ENCODE measurements at places on chromosomes 5 and 9.

DNA sequence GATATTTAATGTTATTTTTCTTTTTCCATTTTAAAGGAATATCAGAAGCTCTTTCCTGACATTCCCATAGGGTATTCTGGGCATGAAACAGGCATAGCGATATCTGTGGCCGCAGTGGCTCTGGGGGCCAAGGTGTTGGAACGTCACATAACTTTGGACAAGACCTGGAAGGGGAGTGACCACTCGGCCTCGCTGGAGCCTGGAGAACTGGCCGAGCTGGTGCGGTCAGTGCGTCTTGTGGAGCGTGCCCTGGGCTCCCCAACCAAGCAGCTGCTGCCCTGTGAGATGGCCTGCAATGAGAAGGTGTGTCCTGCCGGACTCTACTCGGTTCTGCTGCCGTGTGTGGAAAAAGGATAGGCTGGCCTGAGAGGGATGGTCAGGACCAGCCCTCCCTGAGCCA is 24.2 kb downstream of the NANS start:
- no peak for DNase-seq

DNA sequence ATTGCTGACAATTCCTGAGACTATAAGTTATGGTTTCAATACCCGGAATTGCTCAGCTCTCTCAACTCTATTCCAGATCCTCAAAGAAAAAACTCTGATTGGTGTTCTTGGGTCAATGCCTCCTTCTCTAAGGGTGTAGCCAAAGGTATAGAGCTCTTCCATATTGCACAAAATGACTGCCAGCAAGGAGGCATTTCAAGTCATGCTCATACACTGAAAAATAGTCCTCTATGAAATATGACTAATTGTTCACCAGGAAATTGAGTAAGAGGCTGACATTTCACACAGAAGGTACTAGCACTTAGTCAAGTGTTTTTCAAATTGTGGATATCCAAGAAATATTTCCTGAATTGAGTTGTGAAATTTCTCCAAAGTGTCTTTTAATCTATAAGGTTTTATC is 111.1 kb upstream of the KLF9 start:
- DNase-seq: no peak

DNA sequence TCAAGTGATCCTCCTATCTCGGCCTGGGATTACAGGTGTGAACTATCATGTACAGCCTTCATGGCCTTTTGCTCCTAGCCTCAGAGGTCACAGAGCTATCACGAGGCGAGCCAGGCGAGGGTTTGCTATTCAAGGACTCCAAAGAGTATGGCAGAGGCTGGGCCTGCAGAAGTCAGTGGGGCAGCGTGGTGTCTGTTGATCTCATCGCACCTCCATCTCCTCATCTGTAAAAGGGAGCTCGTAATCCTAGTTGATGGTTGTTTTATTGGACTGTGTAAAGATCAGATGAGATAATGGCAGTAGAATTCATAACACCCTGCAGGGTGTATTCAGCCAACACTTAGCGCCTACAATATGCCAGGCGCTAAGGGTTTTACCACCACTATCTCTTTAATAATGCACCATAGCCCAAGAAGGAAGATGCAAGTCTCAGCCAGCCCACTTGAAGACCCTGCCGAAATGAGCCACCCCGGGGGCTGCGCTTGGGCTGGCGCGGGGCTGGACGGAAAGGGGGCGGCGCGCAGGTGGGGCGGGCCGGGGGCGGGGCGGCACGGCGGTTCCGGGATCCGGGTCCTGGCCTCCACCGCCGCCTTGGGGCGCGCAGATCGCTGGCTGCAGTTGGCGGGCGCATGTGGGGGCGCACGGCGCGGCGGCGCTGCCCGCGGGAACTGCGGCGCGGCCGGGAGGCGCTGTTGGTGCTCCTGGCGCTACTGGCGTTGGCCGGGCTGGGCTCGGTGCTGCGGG is at the start of gene GALNT12:
Gene GALNT12, plus strand, starts transcription at position 601 of the 744 bp plus-strand sequence. Its CDS starts 29 bp downstream, at position 630.
- DNase-seq: no peak

DNA sequence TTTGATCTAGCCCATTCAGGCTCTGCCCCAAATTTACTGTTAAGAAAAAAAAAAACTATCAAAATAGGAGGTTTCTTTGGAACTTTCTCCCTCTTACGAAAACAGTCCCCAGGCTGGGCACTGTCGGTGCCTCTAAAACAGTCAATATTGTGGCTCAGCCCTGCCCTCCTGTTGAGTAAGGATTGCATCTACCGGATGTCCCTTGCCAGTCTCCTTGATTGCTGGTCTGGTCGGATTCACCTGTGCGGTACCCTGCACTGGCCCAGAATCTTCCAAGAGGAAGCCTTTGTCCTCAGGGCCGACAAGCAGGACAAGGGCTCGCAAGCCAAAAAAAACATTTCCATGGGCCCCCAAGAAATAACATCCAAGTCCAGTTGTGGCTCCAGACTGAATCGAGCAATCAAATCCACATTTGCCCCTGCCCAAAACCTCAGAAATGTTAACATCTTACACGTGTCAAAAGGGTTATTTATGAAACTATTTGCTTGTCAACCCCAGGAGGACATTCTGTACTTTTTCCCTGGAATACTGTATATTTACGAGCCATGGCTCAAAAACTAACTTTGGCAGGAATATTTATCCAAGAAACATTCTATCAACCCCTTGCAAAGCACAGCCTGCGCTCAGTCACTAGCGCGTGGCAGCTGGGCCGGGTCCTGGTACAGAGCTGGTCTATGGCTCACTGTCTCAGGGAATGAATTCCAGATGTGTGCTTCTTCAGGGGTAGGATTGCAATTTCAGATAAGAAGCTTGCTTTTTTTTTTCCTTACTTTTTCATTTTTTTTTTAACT is 129.2 kb upstream of the ADRA1B start:
- no peak for DNase-seq

DNA sequence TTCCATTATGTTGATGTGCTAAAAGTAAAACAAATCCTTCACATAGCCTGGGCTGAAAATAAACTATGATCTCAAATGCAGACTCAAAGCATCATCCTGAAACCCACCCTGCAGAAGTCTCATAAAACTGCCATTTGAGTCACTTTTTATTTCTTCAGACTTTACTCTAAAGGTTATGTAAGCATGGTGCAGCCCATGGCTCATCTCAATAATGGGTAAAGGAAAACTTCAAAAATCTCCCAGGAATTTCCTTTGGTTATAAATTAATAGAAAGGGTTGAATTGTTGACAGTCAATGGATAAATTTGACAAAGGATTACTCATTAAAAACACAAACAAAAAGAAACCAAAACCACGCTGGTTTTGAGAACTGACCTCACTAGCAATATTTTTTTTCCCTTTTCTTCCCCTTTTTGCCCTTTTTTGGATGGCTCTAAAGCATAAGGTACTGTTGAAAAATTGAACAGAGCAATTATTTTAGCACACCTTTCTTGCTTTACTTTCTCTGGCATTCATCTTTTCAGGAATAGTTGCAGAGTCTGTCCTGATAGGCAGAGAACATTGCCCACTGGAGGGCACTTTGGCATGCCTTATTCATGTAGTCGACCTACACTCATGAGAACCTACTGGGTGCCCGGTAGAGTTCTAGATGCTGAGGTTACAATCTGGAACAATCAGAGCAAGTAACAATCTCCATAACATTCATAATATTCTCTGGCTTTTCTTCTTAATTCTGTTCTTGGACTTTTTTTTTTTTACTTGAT is 191.4 kb downstream of the TMEM167A start:
- no peak for DNase-seq

GRCh38 chr5:156476678-156477077 is 149.7 kb downstream of the SGCD start:
- DNase-seq: no peak

DNA sequence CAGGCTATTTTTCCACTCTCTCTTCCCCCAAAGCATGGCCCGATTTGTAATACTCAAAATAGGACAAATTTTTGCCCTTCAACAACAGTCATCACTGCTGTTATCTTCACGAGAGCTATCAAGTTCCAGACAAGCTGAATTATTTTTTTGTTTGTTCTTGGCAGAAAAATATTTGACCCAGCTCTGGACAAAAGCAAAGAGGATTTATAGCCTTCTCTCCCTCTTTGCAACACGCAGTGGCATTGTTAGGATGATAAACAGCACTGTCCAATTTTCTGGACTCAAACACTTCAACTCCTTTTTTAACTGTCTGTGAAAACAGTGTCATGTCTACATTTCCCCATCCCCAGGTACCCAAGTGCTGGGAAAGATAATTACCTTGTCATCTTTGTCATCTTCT is 160.3 kb downstream of the SLF1 start:
- DNase-seq: no peak

- no peak for DNase-seq
Observed at GRCh38 chr9:89899573-89899972, 294.8 kb downstream of the GADD45G start.

GRCh38 chr9:35687972-35688557 is 1.7 kb downstream of the TPM2 start:
- no peak for DNase-seq

DNA sequence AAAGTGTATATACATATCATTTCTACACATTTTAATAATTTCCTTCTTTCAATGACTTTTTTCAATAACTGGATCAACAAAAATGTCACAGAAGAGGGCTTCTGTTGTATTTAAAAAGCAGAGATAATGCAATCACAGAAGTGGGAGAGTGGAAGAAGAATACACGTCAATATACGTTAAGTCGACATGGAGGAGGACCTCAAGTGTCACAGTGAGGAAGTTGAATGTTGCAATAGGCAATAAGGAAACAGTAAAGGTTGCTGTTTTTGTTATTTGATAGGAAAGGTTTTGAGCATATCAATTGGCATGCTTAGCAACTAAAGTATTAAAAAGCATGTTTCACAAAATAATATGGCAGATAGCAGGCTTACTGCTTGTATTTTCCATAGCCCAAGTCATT is 184.0 kb upstream of the NR4A3 start:
- DNase-seq: no peak

GRCh38 chr5:1378866-1379659 is 34.2 kb upstream of the CLPTM1L start:
- DNase-seq: no peak

DNA sequence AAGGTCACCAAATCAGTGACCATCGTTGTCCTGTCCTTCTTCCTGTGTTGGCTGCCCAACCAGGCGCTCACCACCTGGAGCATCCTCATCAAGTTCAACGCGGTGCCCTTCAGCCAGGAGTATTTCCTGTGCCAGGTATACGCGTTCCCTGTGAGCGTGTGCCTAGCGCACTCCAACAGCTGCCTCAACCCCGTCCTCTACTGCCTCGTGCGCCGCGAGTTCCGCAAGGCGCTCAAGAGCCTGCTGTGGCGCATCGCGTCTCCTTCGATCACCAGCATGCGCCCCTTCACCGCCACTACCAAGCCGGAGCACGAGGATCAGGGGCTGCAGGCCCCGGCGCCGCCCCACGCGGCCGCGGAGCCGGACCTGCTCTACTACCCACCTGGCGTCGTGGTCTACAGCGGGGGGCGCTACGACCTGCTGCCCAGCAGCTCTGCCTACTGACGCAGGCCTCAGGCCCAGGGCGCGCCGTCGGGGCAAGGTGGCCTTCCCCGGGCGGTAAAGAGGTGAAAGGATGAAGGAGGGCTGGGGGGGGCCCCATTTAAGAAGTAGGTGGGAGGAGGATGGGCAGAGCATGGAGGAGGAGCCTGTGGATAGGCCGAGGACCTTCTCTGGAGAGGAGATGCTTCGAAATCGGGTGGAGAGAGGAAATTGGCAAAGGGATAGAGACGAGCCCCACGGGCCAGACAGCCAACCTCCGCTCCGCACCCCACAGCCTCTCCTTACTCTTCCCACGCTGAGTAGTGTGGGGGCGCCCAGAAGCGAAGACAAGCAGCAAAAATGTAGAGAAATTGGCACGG is 1.7 kb downstream of the RXFP3 start:
- no peak for DNase-seq

DNA sequence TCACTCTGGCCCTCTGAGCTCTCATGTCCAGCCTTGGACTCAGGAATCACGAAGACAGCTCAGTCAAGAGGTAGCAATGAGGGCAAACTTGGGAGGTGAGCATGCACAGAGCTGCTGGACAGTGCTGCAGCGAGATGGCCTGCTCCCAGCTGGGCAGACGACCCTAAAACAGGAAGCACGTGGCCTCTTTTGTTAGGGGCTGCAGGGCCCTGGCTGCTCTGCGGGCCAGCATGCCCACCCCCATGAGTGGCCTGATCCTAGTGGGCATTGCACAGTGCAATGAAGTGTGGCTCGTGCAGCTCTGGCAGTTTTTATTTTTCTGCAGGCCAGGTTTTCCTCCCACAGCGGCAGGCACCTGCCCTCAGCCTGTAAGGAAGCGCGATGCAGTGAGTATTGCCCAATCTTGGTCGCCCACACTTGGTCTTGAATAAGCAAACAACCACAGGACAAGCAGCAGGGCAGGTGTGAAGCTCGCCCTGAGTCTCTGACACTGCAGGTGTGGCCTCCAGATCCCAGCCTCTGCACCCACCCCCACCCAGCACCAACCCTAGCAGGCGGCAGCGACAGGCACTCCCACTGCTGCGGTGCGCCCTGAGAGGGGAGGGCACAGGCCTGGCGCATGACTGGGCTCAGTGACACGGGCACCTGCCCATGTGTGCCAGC is 60.8 kb downstream of the SEMA4D start:
- DNase-seq: peak; percentile 44

- DNase-seq: no peak
Observed at GRCh38 chr9:127183814-127184582, 61.6 kb upstream of the ANGPTL2 start.

DNA sequence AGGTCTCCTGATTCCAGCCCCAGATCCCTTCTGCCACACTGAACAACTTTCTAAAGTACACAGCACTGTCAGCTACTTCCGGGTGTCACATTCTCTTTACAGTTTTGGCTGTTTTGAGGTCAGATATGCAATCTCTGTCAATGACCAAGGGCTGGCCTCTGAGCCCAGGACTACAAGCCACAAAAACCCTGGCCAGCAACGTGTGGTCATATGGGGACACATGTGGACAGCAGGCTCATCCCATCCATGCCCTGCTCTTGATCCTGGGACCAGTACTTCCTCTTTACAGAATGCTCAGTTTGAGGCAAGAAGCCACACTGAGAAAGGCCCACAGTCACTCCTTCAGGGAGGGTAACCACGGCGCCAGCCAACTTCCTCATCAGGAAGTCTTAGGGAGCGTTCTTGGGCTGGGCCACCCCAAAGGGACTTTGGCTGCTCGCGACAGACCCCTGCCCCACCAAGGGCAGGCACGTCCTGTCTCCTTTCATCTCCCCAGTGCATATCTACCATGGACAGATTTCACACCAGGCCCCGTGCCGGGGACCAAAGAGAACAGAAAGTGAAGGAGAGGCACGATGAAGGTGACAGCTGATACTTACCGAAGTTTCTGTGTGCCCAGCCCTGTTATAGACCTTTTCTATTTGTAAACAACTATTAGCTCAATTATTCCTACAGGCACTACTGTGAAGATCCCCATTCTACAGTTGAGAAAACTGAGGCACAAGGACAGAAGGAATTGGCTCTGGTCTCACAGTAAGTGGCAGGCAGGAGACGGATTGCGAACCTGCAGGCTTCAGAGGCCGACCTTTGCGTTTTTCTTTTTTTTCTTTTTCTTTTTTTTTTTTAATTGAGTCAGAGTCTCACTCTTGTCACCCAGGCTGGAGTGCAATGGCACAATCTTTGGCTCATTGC is 37.3 kb downstream of the STK10 start:
- DNase-seq: no peak

DNA sequence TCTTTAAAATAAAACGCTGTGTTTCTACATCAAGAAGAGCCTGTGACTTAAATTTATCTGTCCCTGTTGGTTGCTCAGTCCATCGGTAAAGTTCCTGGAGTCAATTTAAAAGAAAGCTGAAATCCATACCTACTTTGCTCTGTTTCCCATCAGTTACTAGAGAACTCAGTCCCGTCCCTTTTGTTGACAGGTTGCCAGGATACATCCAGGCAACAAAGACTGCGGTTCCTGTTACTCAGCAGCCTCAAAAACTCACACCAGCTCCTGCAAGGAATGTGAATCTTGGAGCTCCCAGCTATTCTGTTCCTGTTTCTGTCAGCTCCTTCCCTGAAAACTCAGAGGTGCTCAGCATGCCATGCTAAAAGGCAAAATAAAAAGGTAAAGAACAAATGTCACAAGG is at the start of gene ZNF474:
Gene ZNF474, plus strand, starts transcription at position 241 of the 400 bp plus-strand sequence. CDS start 22,445 bp downstream, outside the sequence.
- DNase-seq: no peak
